Substantia nigra (tissue), 51 donors: ENCODE measurements at places on chromosomes 2 and 18.

DNA sequence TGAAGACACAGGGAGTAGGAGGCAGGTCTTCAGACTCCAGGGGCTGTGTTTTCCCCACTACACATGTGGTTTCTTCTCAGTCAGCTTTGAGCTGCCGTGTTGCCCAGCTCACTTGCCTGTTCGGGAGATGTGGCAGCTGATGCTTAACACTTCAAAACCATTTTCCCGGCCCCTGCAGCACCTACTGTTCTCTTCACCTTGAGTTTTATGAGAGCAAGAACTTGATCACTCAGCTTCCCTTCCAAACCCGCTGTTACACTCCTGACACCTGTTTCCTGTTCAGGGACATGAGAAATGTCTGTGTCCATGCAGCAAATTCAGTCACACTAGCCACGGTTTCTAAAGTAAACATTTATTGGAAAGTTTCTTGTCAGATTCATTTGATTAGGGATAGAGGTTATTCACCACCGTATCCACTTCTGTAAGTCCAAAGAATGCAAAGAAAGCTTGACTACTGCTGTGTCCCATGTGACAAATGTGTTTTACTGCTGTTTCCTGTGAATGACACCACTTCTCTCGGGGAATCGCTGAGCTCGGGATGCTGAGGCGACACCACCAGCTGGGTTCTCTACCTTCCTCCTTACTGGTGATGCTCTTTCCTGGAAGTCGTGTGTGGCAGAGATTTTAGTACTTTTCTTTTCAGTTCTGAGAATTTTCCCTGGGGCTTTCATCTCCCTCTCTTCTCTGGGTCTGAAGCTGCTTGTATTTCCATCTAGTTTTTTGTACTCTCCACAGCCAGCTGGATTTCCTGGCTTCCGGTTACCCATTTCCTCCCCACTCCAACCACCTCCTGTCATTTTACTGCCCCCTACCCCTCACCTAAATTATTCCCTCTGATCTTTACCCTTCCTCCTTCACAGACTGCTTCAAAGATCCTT lies 91.7 kb downstream of the KLF7 start:
- DNase-seq: no peak

DNA sequence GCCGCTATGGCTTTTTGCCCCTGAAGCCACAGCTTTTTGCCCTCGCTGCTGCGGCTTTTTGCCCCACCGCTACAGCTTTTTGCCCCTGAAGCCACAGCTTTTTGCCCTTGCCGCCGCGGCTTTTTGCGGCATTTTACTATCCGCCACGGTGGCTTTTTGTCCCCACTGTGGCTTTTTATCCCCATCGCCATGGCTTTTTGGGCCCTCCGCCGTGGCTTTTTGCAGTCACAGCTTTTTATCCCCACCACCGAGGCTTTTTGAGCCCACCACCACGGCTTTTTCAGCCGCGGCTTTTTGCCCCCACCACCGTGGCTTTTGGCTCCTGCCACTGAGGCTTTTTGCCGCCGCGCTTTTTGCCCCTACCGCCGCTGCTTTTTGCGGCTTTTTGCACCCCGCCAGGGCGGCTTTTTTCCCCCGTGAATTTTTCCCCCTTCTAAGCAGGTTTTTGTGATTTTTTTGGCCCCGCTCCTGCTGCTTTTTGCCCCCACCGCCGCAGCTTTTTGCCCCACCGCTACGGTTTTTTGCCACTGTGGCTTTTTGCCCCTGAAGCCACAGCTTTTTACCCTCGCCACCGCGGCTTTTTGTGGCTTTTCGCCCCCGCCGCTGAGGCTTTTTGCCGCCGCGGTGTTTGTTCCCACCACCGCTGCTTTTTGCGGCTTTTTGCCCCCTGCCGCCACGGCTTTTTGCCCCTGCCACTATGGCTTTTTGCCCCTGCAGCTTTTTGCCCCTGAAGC lies 2797.2 kb upstream of the TEKT4 start:
- DNase-seq: no peak

- DNase-seq: no peak
Measured at GRCh38 chr18:29171892-29172755, 995.2 kb upstream of the CDH2 start.

- DNase-seq: no peak
Measured at GRCh38 chr2:112065966-112066365, 10.9 kb downstream of the TMEM87B start.

- DNase-seq: no peak
Measured at GRCh38 chr2:181746844-181747243, 66.5 kb upstream of the NEUROD1 start.

- DNase-seq: no peak
Measured at GRCh38 chr18:78926243-78926615, 53.4 kb upstream of the SALL3 start.

DNA sequence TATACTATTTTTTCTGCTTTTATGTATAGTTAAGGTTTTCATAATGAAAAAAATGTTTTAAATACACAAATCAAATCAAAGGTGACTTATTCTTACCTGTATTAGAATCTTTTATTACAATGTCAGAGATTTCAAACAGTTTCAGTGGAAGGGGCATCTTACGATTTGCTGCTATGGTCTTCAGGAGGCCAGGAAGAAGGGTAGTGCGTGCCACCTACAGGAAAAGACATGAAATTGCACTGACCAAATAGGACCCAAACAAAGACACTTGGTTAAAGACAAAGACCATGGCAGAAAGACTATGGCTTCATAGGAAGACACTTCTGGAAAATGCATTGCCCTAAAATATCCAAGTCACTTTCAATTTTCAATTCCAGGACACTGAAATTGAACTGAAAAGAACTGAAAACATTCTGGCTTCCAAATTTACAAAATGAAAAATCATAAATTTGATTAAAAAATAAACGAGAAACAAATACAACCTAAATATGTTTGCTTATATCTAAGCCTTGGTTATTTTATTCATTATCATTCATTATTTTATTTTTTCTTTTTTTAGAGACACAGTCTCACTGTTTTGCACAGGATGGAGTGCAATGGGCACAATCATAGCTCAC lies 42.1 kb downstream of the FARSB start:
- DNase-seq: no peak

GRCh38 chr2:132443106-132443505 lies 26.5 kb downstream of the GPR39 start:
- DNase-seq: no peak

- no peak for DNase-seq
Measured at GRCh38 chr18:36600548-36600947, 228.3 kb downstream of the TPGS2 start.

GRCh38 chr18:46676182-46676835 lies 19.3 kb upstream of the LOXHD1 start:
- DNase-seq: no peak

- no peak for DNase-seq
Measured at GRCh38 chr2:109318150-109318948, 189.3 kb downstream of the SH3RF3 start.

- peak; percentile 29 for DNase-seq
Measured at GRCh38 chr2:59249441-59250306, 1008.5 kb upstream of the FANCL start.

GRCh38 chr2:238024986-238025385 lies 35.8 kb upstream of the SCLY start:
- DNase-seq: no peak

- DNase-seq: no peak
Measured at GRCh38 chr18:7604361-7604760, 37.2 kb downstream of the PTPRM start.

GRCh38 chr2:147428120-147428747 lies 416.6 kb upstream of the ACVR2A start:
- no peak for DNase-seq

DNA sequence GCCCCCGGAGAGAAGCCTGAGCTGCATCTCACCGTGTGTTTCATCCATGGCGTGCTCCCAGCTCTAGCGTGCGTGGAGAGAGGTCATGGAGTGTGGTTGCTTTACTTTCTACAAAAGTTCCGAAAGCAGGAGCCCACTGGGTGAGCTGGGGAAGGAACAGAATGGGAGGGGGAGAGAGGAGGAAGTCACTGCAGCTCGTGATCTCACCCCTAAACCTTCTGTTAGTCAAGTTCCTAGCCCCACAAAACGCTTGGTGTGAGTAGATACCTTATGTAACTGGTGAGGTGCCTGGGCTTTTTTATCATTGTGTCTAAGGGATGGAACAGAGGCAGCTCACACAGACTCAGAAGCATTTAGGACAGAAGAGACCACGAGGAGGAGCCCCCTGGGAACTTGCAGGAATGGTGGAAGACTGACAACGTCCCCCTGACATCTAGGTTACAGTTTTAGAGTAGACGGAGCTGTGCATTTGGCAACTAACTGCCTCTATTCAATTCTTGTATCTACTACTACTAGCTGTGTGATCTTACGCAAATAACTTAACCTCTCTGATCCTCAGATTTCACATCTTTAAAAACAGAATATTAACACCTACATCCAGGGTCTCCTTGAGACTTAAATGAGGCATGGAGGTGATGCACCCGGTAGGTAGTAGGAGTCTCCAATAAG lies 123.3 kb downstream of the ARL4C start:
- DNase-seq: no peak

- no peak for DNase-seq
Measured at GRCh38 chr18:6948281-6949055, 169.1 kb downstream of the LAMA1 start.

DNA sequence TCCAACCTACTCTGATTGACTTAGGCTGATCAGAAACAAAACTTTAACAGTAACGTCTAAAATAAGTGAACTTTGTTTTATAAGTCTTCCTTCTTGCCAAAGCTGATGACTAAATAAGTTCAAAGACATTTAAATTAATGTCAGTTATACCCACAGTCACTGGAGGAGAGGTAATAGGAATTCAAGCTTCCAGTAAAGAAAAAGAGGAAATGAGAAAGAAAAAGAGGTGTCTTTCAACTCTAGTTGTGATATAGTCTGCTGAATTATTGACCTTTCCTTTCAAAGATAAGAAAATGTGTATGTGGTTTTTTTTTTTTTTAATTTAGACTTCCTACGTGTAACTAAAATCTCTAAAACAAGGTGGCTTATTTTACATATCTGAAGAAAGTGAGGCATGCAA lies 191.5 kb downstream of the SLC8A1 start:
- DNase-seq: no peak

- no peak for DNase-seq
Measured at GRCh38 chr2:45345331-45346234, 265.5 kb downstream of the SRBD1 start.

DNA sequence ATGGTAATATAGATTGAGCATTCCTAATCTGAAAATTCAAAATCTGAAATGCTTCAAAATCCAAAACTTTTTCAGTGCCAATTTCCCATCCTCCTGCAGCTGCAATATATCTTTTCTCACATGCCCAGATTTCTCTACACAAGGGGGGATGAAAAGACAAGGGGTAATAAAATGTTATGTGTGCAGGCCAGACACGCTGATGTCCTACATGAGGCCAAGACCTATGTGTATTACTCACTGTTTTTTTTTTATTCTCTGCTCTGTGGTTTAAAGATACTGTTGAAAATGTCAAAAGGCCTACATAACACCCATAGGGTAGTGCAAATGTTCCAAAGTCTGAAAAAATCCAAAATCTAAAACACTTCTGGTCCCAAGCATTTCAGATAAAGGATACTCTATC lies 41.2 kb upstream of the CWC22 start:
- DNase-seq: no peak

DNA sequence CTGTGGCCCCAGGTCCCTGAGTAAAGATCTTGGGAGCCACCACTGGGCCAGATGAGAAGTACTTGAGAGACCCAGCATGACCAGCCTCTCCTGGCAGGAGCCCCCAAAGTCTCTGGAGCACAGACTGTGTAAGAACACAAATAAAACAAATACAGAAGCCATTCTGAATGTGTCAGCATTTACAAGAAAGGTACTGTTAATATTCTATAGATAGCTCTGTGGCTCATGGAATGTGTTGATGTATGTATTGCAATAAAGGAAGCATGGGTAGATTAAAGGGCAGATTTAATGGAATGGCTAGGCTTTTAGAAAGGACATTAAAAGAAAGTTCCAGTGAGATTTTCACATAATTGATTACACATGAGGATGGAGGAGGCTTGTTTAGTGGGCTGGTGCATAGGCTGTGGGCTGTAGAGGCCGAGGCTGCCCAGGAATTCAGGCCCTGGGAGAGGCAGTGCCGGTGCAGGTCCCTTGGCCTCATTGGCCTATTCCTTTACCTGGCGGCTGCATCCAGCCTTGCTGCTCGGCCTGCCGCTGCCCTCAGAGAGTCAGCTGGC lies 127.7 kb upstream of the DLX2 start:
- DNase-seq: no peak

- no peak for DNase-seq
Measured at GRCh38 chr2:60412620-60413019, 140.8 kb downstream of the BCL11A start.

DNA sequence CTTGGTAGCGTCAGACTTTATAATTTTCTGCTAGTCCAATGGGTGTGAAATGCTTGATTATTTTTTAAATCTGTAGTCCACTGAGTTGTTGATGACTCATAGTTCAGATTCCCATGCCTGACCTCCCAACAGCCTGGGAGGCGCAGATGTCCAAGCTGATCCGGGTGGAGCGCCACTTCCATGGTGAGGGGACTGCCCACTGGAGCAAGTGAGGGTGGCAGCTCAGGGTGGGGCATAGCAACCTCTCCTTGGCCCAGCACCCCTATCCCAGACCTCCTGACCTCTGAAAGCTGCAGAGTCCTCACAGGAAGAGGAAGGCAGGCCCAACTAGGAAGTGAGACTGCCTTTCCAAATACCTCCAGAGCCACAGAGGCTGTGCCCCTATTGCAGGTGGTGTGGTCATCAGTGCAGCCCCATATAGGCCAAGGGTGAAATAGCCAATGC lies 4.4 kb downstream of the MAL start:
- peak; percentile 51 for DNase-seq

DNA sequence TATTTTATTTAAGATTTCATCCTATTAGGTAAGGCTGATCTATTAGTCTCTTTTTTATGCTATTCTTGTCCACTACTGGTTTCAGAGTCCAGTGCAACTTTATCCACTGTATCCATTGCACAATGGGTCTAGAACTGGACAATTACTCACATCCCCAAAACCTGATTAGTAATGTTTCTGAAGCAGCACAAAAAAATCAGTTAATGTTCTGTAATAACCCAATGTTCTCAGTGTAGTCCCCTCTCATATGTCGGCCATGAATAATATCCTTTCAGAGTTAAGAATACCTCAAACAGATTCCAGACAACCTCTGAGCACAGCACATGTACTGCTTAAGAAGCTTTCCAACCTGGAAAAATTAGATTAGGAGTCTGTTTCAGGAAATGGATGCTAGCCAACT lies 29.7 kb downstream of the MGAT4A start:
- no peak for DNase-seq

GRCh38 chr2:71505086-71505769 lies 51.9 kb downstream of the DYSF start:
- no peak for DNase-seq
